NCI-H187 (cell line): ENCODE measurements at places on chromosomes 6 and 20.

DNA sequence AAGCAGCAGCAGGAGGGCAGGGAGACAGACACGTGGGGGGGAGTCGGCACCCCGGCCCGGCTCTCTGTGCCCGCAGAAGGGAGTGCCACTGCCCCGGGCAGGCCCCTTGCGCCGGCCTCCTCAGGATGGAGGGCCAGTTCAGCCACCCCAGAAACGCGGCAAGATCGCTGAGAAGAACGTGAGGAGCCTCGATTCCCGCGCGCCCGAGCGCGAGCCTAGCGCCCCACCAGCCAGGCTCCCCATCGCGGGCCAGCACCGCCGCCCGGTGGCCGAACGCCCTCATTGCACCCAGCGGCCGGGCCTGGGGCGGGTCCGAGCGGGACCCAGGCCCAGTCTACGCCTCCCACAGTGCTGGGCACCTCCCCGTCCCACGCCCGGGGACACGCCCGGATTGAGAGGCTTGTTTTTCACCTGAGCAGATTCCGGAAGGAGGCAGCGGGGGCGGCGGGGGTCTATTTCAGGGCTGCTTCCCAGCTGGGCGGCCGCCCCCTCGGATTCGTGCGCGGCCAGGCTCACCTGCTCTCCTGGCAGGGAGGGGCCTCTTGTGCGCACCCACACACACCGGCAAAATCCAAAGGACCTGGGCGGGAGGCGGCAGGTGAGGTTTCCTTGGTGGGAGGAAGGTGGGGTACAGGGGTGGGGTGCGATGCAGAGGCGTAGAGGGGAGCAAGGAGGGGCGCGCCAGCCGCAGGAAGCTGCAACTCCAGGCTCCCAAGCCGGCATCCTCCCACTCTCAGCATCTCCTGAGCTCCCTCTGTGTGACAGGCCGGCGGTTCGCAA, 9.0 kb upstream of the GRM4 start:
- DNase-seq: peak; percentile 21

DNA sequence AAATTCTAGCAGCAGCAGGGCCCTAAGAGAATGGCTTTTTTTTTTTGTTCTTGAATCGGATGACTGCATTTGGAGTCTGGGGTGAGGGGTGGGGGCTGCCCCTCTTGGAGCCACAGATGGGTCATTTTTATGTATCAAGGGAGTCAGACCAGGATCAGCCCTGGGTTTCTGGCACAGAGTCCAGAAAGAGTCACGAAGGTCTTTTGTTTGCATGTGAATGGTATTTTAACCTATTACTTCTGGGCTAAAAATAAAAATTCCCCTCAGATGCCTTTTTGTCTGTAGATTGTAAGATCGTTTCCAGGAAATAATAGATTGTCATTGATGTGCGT, 72.5 kb downstream of the PHACTR3 start:
- DNase-seq: no peak

DNA sequence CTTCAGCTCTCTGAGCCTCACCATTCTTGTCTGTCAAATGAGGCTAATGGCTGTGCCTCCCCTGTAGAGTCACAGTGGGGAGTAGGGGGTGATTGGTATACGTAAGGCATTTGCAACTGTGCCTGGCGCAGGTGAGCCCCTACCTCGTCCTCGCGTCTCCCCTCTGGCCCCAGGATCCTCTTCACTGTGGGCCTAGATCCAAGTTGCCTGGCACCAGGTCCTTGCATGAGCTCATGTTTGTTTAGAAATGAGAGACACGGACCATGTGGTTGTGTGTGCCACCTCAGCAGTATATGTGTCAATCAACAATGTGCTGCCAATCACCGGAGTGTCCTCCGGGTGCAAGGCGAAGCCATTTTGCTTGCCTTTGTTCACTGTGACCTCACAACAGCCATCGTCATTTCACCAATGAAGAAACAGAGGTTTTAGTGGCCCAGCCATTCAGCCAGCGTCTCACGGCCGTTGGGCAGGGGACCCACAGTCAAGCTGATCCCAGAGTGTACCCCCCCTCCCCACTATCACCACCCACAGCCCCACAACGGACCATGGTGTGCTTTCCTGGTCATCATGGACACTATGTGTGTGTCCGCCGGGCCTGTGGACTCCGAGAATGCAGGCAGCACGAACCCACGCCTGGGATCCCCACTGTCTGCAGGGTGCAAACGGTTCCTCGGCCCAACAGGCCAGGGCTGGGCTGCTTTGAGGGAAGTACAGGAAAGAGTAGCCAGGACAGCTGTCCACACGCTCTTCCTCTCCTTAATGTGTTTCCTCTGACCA, 35.9 kb upstream of the STX16 start:
- DNase-seq: no peak

DNA sequence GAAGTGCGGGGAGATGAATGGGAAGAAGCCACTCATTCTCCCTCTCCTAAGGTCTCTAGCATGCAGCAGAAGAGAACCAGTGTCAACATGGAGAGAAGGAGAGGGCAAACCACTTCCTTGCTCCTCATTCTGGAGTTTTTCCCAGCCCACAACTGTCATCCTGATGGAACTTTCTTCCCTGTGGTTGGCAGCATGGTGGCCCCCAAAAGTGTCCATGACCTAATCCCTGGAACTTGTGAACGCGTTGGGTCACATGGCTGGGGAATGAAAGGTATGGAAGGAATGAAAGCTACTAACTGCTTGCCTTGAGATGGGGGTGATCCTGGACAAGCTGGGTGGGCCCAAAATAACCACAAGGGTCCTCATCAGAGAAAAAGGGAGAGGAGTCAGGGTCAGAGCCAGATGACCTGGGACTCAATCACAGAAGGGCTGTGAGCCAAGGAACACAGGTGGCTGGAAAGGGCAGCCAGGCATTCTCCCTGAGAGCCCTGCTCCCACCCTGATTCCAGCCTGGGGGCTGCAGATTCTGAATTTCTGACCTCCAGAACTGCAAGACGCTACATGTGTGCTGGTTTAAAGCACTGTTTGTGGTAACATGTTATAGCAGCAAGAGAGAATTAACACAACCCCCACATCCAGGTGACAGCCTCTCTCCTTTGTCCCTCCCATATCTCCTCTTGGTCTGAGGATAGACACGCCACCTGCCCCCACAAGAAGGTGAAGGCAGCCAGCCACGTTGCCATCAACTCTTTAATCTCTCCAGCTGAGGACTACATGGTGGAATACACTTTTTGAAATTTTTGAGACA, 63.2 kb downstream of the PYGB start:
- no peak for DNase-seq

DNA sequence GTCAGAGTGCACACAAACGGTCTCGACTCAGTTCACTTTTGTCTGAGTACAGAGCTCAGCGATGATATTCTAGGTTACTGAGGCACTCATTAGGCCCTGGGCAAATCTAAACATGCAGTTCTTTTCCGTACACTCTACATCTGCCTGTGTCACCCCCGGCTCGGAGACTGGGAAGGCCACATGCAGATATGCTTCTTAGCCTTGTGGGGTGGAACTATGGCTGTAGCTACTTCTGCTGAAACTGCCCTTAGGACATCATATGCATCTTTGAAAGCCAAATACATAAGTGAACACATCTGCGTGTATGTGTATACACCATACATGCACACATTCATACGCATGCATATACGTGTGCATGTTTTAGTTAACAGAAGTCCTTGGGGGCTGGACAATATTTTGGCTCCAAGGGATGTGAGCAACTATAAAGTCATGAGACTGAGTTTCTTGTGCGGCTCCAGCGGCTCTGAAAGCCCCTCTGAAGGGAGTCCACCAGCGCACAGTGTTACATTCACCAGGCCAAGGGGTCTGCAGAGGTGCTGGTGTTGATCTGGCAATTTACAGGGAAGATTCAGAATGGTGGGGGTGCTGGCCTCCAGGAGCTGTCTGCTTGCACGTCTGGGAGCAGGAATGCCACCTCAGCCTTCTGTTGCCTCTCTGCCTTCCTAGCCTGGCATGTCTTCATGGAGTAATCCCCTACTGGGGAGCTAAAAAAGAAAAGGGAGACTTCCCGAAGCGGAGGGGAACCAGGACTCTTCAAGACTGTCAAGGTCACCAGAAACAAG, 31.6 kb downstream of the PSMG4 start:
- no peak for DNase-seq

- DNase-seq: no peak
Observed at GRCh38 chr20:23091721-23092383, 5.7 kb upstream of the CD93 start.

DNA sequence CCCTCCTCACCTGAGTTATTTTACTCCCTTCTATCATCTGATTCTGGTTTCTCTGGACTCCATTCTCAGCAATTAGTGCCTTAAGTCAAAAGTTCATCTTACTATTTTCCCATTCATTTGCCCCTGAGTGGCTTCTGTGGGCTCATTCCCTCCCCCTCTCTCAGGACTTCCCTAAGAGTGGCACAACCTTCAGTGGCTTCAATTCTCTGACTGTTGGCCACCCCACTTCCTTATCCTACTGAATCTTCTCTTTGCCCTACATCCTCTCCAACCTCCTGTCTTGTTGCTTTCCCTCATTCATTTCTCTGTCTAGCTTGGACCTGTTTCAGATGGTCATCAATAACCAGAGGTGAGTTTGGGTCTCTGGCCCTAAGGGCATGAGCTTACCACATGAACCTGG, 61.1 kb upstream of the GLP1R start:
- no peak for DNase-seq

GRCh38 chr6:148492654-148493290, 150.1 kb downstream of the SASH1 start:
- DNase-seq: no peak

- no peak for DNase-seq
Observed at GRCh38 chr6:154408891-154409500, 52.4 kb upstream of the IPCEF1 start.

DNA sequence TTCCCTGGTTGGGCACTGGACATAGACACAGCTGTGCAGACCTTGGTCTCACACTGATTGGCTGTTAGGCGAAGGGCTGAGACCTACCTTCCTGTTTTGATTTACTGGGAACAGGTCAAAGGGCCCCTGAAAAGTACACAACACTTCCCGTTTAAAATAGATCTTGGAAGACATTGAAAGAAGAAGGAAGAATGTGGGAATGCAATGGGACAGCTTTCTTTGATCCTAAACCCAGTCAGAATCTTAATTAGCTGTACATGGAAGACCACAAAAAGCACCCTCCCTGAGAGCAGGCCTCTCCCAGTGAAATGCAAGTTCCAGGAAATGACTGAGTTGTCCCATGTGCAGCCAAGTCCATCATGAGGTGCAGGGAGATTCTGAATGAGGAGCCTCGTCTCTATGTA, 83.6 kb upstream of the EXOC2 start:
- DNase-seq: no peak

- DNase-seq: no peak
Observed at GRCh38 chr20:12512755-12513154, 496.0 kb upstream of the SPTLC3 start.

GRCh38 chr6:54846243-54846856, at the start of gene FAM83B:
TSS of gene FAM83B (plus strand) at chr6:54846771. CDS start at chr6:54870247, 23,476 bp downstream.
- DNase-seq: no peak

DNA sequence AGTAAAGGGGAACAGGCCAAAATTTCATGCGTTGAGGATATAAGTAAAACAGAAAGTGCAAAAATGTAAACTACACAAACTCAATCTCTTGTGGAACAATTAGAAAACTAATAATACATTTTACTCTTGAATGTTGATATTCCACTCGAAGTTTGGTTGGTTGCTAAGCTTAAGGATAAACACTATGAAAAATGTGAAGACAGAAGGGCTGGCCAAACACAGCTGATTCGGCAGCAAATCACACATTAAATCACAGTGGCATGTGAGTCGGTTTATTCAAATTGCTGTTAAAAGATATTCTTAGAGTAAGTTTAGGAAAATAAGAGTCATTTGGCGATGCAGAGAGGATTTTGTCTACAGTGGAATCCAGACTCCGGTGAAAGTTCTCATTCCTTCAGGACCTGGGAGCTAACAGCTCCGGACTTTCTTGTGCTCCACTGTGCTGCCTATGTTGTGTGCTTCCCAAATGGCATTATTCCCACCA, 1.4 kb upstream of the EPM2A start:
- DNase-seq: no peak

GRCh38 chr6:137756788-137757187, 110.3 kb upstream of the TNFAIP3 start:
- no peak for DNase-seq

DNA sequence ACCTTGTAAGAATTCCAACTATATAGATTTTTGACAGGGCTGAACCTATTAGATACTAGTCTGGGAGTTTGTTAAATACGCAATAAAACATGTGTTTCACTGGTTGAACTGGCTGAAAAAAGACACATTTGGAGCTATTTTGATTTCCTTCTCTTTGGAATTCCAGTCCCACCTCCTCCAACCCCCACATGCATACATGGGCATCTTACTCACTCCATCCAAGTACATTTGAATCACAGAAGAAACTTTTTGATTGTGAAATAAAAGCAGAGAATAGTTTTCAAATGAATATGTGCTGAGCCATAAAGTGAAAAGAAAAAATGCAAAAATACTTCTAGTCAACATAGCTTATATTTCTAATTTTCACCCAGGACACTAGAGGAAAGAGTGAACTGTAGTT, 33.9 kb upstream of the STXBP5 start:
- no peak for DNase-seq

DNA sequence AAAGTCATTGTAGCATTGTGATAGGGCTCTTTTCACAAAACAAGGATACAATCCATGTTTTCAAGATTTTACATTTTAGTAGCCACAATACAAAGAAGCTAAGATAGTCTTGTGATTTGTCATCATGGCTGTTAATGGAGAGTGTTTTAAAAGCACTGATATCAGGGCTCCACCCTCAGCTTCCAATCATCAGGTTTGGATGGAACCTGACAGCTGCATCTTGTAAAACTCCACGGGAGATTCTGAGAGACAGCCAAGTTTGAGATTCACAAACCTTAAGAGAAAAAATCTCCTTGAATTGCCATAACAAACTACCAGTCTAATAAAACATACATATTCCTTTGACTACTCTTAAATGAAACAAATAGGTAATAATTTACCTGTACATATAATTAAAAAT, 280.2 kb downstream of the ESR1 start:
- DNase-seq: no peak

DNA sequence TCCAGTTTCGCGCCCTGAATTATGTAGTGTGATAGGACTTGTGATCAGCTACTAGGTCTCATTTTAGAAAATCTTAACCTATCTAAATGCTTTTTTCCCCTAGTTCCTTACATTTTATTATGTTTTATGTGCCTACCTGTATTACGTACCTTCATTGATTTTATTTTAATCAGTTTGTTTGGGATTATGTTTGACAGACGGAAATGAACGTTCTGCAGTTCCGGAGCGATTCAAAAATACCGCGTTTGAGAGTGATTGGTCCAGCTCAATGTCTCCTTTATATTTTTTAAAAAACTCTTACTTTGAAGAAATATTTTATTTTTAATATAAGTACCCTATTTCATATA, 114.3 kb upstream of the BTN3A2 start:
- DNase-seq: no peak
